Renal cortical epithelial cell (primary cell): ENCODE measurements at places on chromosomes 7 and 10. TPM values are rescaled to one million over a fixed set of nuclear protein-coding genes. Genes with fewer than 3 reads are reported as not detected.

The ADAM12 gene
- total RNA-seq, result 19.4 and 26.2 TPM in 2 replicates

The SPDYE2B gene
- not detected in 2 replicates for total RNA-seq

The DKK1 gene
- 2.7 and 16.3 TPM in 2 replicates for total RNA-seq

The MYL10 gene
- total RNA-seq, result not detected in 2 replicates

The DYNC1I1 gene
- total RNA-seq, result 0.20 and 0.52 TPM in 2 replicates

The LRMDA gene
- total RNA-seq, result 8.7 and 11.7 TPM in 2 replicates

GRCh38 chr10:71865561-71866041 is 14.6 kb upstream of the PSAP start:
- DNase-seq, result no peak

GRCh38 chr7:155950898-155951553 is 138.8 kb upstream of the SHH start:
- no peak for DNase-seq

DNA sequence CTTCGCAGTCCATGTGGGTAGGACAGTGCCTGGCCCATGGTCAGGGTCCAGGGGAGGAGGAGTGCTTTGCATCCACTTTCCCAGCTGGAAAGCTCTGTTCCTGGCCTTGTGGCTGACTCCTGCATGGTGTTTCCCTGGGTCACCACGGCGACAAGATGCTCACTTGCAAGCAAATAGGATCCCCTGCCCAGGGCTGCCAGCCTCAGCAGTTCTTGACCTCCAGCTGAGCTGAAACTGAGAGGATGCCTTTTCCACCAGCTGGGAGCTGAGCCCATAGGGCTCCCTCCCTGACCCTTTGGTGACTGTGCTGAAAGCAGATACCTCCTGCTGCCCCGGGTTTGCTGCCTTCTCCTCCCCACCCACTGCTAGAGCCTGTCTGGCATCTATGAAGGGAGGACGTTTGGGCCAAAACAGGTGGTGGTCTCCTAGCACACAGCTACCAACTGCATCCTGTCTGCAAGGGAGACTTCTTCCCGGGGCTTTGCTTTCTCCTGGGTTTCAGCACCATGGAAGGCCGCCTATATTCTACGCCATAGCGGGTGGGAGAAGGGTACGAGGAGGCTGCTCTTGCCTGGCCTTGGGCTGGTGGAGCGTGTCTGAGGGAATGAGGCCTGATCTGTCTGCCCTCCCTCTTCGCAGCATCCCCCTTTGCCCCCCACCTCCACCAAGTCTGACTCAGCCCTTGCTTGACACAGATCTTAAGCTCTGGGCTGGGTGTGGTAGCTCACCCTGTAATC is 34.4 kb downstream of the UBTD1 start:
- DNase-seq, result peak; percentile 57

- DNase-seq, result no peak
Observed at GRCh38 chr10:60729106-60729505, 49.2 kb upstream of the CDK1 start.

DNA sequence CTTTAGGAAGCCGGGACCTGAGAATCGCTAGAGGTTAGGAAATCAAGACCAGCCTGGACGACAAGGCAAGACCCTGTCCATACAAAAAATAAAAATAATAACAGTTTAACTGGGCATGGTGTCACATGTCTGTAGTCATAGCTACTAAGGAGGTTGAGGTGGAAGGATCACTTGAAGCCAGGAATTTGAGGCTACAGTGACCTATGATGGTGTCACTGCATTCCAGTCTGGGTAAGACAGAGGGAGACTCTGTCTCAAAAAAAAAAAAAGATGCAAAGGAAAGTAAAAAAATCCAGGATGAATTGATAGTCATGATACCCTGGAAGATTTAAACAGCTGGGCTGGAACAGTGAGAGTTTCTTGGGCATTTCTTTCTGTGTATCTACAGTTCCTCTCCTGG is 463.2 kb downstream of the GALNT17 start:
- DNase-seq, result no peak

DNA sequence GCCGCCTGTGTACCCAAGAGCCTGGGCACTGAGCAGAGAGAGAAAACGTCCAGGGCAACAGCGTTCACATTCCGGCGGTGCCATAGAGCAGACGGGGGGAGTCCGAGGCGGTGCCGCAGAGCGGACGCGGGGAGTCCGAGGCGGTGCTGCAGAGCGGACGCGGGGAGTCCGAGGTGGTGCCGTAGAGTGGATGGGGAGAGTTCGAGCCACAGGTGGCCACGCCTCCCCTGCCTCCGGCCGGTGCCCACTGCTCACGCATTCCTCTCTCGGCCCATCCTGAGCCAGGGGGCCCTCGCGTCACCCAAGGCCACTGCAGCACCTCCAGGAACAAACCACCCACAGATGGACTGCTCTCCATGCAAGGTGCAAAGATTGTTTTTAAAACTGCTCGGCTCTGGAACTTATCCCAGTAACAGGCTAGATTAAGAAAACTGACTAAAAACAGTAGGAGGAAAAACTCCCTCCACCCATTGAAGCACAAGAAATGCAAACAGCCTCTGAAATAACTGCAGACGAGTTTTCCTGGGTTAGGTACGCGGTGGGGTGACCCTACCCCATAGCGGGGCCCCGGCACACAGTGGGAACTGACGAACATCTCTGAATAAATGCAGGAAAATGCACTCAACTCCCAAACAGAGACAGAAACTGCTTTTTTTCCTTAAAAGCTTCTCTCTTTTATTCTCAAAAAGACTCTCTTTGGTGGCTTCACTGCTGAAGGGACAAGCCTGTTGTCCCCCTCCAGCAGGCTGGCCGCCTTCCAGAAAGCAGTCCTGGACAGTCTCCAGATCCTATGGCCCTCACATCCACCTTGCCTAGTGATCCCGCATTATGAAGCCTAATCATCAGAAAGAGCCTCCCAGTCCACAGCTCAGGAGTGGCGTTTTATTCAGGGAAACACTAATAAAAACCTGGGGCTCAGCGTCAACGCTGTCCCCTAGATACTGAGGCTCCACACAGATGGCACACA is 55.9 kb downstream of the DIP2C start:
- no peak for DNase-seq

- no peak for DNase-seq
Observed at GRCh38 chr10:14333606-14334005, 2.9 kb upstream of the FRMD4A start.

- no peak for DNase-seq
Observed at GRCh38 chr7:47743965-47744591, 162.2 kb upstream of the TNS3 start.

- DNase-seq, result no peak
Observed at GRCh38 chr10:109746861-109747260, 176.4 kb downstream of the XPNPEP1 start.

GRCh38 chr7:159062569-159062968 is 82.1 kb downstream of the VIPR2 start:
- DNase-seq, result no peak

DNA sequence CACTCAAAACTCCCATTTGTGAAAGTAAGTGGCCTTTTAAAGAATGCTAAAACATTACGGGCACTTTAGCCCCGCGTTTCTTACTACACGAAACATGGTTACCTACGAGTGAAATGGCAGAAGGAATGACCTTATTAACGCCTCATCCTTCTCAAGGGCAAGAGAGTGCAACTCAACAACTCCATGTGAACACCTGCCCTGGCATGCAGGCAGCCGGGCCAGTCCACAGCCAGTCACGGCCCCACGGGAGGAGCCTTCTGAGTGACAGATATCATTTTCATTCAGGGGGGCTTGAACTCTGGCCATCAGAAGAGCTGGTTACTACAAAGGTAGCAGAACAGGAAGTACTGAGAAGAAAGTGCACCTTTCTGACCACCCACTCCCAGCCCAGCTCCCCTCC is 236.1 kb downstream of the PTPRN2 start:
- DNase-seq, result no peak
